ENCODE measurements at places on chromosomes 4 and X. TPM values are rescaled to one million over a fixed set of nuclear protein-coding genes. Genes with fewer than 3 reads are reported as not detected.

DNA sequence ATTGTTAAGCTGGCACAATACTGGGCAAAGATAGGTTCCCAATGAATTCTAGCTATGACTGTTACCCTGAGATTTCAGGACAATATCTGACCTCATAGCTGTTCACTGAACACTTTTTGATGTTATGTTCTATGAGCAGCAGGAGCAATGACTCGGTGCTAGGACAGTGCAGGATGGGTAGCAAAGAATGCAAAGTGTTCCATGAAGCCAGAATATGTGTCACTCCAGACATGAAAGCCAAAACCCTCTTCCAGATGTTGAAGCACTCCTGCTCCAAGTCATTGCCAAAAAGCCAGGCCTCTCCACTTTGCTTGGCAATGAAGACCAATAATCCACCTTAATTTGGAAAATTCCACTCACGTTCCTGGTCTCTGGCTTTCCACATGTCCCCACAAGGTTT lies 300.9 kb upstream of the CPEB2 start:
- no peak for DNase-seq

DNA sequence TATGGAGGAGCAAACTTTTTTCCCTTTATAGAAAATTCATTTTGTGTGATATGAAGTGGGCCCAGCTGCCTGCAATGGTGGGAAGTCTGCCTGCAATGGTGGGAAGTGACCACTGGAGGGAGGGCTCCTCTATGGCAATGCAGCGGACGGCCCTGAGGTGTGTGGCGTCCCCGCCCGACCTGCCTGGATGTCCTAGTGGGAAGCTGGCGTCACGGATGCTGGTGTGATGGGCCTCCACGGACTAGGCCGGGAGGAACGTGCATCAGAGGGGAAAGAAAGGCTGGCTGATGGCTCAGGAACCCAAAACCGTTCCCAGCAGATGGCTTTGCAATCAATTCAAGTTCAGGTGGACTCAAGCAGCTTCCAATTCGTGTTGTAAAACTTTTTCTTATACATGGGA lies 177.9 kb downstream of the AFAP1 start:
- no peak for DNase-seq

DNA sequence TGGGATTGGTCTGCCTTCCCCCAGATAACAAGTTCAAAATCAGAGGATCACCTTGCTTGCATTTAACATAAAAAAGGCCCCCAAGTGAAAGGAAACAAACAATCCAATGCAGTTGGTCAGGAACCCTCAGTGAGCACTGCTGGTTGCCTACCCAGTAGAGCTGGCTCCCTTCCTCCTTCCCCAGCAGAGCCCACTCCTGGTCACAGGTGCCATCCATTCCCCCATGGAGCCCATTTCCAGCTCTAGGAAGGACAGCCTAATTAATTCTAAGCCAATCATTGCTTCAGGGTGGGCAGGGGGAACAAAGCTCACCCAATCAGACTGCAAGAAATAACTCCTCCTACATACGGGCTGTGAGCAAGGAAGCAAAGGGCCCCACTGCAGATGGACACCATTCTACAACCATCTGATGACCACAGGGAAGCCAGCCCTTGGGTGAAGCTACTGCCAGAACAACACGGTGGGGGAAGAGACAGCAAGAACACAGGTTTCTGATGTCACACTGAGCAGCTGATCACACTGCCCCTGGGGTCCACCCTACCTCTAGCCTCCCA lies 86.5 kb downstream of the SH3KBP1 start:
- no peak for DNase-seq

DNA sequence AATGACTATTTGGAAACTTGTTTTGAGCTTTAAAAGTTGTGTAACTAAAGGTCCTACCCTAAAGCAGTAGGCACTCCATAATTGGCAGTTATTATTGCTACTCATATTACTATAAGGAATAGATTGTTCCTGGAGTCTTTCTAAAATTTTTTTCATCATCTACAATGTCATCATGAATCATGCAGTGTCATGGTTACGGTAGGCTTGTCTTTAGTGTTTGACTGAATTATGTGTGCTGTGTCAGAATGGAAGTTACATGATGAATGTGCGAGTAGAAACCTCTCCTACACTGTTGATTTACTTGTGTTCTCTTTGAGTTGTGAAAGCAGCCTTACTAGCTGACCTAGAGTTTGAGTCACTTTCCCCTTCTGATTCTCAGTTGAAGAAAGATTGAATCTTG lies 1099.9 kb downstream of the RAPGEF2 start:
- DNase-seq = no peak

DNA sequence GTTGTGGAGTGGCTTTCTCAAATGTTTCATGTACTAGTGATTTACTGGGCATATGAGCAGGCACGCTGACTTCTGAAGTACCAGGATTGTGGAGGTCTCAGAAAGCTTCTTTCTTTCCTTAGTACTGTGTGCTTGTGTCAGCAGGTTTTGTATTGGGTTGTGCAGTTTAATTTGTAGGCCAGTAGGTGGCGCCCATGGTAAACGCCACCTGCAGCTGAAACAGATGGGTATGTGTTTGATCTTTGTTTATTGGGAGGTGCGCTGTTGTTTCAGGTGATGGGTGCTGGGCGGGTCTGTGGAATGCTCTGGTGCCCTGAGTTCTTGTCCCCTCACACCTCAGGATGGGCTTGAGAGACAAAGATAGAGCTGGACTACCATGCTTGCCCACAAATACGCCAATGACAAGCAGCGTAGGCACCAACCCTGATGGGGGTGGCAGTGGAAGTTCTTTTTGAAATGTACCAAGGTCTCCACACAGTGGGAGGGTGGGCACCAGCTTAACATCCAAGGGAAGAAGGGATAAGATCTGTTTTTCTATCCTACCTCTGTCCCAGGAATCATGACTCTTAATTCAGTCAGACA lies 141.5 kb downstream of the RPS6KA6 start:
- no peak for DNase-seq

DNA sequence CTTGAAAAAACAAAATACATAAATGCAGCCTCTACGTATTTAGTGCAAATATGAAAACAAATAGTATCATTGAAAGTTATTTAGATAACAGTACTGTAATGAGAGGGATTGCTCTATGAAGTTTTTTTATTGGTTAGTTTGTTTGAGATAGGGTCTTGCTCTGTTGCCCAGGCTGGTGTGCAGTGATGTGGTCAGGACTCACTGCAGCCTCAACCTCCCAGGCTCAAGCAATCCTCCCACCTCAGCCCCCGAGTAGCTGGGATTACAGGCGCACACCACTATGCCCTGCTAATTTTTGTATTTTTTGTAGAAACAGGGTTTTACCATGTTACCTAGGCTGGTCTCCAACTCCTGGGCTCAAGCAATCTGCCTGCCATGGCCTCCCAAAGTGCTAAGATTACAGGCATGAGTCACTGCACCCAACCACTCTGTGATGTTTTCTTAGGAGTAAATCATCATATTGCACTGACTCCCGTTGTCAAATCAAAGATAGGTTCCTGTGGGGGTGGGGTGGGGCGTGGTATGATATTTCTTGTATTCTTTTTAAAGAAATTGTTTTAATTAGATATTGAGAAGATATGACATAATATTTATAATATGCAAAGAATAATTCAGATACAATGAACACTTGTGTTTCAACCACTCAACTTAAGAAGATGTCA lies 75.8 kb downstream of the ATG4A start:
- DNase-seq = no peak

GRCh38 chr4:38124961-38125360 lies 164.8 kb downstream of the PTTG2 start:
- DNase-seq = no peak

DNA sequence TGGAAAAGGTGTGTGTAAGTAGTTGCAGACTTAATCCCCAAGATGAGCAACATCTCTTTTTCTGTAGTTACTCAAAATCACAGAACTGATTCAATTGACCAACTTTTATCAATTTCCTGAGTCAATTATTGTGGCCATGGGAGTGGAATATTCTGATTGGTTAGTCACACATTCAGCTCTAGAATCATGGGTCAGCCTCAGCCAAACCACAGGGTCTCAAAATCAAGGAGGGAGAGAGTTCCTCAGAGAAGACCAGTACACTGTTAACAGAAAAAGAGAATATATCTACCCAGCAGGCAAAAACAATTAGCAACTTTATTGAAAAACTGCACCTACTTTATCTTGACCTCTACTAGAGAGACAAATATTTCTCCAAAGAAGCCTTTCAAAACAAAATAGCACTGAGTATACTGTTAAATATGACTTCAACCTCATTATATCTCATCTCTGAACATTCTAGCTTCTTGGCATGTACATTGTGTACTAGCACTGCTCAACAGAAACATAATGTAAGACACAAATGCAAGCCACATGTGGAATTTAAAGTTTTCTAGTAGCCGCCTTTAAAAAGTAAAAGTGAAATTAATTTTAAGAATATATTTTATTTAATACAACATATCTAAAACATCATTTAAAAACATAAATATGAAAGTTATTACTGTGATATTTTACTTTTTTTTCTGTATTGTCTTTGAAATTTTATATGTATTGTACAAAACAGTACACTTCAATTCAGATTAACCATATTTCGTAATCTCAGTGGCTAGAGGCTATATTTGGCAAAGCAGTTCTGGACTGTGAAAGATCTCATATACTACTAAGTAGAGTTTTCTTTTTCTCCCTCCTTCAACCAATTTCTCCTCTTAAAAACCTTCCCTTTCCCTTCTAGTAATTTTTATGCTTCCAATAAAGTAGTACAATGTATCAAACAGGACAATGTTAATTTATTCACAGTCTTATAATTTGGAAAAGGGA lies 11.8 kb upstream of the LCORL start:
- no peak for DNase-seq

- DNase-seq = no peak
These were observed 55.5 kb upstream of the SMIM10 start for GRCh38 chrX:134935276-134935675.

DNA sequence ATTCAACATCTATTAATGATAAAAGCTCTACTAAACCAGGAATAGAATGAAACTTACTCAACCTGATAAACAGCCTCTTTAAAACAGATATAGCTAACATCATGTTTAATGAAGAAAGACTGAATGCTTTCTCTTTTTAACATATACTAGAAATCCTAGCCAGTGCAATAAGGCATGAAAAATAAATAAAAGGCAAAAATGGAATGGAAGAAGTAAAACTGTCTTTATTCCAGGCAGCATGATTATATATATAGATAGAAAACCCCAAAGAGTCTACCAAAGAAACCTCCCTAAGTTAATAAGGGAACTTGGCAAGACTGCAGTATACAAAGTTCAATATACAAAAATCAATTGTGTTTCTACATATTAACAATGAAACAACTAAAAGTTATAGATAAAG lies 25.5 kb downstream of the WDFY3 start:
- DNase-seq = no peak

ENOX2 gene
- 12.4 TPM for total RNA-seq

SLC6A14 gene
- not detected for total RNA-seq

STATH gene
- total RNA-seq = not detected

OTUD6A gene
- not detected for total RNA-seq

CXCL13 gene
- total RNA-seq = not detected

ZNF732 gene
- total RNA-seq = 1.1 TPM

CXorf49B gene
- not detected for total RNA-seq

Measured in pulmonary artery endothelial cell (primary cell).